ENCODE measurements at places on chromosomes 1 and 21.

- peak; percentile 71 for DNase-seq
Measured at GRCh38 chr1:244450597-244451538, 841 bp downstream of the ADSS2 start.

GRCh38 chr1:14521622-14522021 is 76.9 kb upstream of the KAZN start:
- no peak for DNase-seq

GRCh38 chr1:119743776-119744597 is 24.7 kb downstream of the HMGCS2 start:
- peak; percentile 72 for DNase-seq

GRCh38 chr1:92808381-92808780 is 23.5 kb upstream of the RPL5 start:
- DNase-seq: no peak

GRCh38 chr1:180343921-180344769 is 114.1 kb downstream of the LHX4 start:
- DNase-seq: peak; percentile 80

GRCh38 chr1:23509896-23510295 is 21.1 kb downstream of the E2F2 start:
- no peak for DNase-seq

DNA sequence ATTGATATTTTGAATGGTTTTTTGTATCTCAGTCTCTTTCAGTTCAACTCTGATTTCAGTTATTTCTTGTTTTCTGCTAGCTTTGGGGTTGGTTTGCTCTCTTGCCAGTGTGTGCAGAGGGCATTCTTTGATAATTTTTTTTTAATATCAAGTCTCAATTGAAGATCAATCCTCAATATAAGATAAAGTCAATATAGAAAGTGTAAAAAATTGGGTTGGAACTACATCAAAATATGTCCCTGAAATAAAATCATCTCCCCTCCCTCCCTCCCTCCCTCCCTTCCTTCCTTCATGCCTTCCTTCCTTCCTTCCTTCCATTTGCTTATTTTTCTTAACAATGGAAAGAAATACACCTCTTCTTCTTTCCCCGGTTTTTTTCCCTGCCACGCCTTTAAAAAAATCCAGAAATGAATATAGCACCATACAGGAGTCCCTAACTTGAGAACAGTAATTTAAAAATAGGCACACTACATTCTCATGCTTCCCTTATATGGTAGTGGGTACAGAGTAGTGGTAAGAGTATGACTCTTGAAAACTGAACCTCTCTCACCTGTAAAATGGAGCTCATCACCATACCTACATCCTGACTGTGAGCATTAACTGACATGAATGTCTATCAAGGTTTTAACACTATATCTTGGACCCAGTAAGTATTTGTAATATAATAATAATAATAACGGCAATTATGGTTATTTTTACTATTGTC is 221.9 kb downstream of the GIPC2 start:
- no peak for DNase-seq

DNA sequence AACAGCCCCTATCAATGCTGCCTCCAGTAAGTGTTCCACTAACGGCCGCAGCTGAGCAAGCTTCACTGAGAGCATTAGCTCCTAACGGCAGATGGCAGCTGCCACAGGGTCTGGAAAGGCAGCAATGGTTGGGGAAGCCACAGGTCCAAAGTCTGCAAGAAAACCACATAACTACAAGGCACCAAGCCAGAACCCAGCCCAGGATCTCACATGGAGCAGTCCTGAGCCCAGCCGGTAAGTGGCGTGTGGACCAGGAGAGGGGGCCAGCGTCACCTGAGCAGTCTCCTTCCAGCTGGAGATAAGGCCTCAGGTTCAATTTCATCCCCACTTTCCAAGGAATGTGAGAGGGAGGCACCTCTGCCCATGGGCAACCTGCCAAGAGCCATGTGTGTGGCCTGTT is 13.2 kb downstream of the SYT2 start:
- DNase-seq: no peak

DNA sequence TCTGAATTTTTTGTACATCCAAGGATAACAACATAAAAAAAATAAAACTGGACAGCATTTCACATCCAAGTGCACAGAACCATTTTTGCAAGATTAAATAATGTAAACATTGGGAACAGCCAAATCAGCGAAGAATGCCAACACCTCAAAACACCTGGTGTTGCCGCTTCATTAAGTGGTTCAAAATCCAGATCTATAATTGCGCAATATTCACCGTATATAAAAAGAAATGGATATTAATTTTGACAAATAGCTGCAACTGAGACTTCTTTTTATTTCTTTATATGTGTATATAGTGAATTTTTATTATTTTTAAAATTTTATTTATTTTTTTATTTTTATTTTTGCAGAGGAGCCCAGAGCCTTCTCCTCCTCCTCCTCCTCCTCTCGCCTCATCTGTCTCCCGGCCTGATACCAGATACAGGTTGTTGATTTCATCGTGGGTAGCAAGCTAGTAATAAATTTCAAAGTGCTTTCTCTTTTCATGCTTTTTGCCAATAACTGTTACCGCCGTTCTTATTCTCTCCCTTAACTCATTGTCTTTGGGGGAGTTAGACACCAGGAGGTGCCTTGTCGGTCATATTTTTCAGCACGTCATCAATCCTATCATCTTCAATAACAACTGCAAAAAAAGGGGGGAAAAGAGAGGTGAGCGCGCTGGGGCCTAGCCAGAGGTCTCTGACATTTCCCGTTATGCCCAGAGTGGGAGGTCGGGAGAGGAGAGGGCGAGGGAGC is 2.7 kb downstream of the CAMK2N1 start:
- DNase-seq: no peak

DNA sequence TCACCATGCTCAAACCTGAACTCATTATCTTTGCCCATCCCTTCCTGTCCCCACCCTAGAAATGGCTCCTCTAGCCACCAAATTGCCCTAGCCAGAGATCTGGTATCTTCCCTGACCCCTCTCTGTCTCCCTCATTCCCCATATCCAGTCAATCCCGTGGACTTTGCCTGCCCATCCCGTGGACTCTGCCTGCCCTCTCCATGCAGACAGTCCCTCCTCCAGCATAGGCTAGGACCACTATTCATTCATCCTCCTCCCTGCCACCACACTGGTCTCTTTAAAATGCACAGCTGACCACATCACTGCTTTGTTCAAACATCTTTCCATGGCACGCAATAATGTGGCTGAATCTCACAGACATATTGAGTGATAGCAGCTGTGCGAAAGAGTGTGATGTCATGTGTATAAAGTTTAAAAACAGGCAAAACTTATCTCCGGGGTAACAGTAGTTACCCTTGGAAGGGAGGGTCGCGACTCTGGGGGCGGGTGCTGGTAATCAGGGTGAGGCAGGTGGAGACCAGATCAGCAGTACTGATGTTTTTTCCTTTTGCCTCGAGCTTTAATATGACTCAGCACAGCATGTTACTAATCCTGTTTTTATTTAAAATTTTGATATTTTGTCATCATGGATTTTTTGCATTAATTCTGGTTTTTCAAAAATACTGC is 4.8 kb upstream of the SLC2A1 start:
- DNase-seq: peak; percentile 94

DNA sequence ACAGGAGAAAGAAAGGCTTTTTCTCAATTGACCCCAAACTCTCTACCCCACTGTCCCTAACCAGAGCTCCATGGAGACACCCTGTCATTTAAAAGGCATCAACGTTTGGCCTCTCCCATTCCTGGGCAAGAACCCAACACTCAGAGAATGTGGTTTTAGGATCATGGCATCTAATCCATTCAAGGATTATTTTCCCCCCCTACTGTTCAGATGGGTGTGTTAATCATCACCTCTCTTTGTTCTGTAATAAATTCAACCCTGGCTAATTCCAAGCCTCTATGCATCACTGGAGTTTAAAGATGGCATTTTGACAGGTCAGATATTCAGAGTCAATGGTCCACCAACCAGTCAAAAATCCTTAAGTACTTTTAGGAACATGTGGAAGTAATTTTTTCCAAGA is 42.7 kb downstream of the TBX15 start:
- DNase-seq: no peak

GRCh38 chr1:116708255-116708900 is 40.8 kb upstream of the IGSF3 start:
- DNase-seq: no peak

GRCh38 chr1:7613851-7614205 is 157.3 kb upstream of the VAMP3 start:
- no peak for DNase-seq

- DNase-seq: no peak
Measured at GRCh38 chr1:111483876-111484275, 10.1 kb downstream of the C1orf162 start.

GRCh38 chr1:221886743-221887414 is 145.0 kb upstream of the DUSP10 start:
- no peak for DNase-seq

DNA sequence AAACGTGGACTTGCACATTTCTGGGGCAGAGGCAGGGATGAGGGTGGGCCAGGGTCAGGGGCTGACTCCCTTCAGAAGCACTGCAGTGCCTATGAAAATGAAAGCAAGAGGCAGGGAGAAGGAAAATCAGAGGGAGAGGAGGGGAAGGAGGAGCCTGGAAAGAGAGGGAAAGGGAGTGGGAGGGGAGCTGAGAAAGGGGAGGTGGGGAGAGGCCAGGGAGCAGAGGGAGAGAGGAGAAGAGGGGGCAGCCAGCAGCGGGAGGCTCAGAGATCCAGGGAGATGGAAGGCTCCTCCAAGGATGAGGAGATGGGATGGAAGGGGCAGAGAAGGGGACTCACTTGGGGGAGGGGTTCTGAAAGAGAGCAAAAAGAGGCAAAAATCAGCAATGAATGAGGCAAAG is 96.3 kb upstream of the KLHDC7A start:
- DNase-seq: no peak

GRCh38 chr1:239538239-239538988 is 152.0 kb downstream of the CHRM3 start:
- DNase-seq: no peak

Measured in common myeloid progenitor, CD34-positive (primary cell).